ENCODE measurements at places on chromosomes 13 and 19.

- DNase-seq, result peak; percentile 35
These were observed 119.3 kb downstream of the COL4A1 start for GRCh38 chr13:110187641-110188161.

DNA sequence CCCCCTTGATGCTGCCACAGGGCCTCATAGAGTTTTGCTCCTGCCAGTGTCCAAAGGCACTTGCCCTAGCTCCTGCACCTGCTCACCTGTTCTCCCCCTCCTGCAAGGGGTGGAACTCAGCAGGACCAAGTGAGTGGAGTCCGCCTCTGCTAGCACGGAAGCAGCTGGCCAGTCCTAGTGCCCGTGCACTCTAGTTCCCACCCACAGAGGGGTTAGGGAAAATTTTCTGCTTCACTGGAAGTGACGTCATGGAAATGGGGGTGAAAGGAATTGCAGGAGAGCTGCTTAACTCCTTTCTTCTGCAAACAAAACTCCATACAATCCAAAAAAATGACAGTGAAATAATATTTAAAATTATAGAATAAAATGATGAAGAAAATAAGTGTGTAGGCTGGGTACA is 609.7 kb upstream of the SLITRK1 start:
- no peak for DNase-seq

GRCh38 chr13:40446365-40446764 is 220.1 kb downstream of the FOXO1 start:
- DNase-seq, result no peak

DNA sequence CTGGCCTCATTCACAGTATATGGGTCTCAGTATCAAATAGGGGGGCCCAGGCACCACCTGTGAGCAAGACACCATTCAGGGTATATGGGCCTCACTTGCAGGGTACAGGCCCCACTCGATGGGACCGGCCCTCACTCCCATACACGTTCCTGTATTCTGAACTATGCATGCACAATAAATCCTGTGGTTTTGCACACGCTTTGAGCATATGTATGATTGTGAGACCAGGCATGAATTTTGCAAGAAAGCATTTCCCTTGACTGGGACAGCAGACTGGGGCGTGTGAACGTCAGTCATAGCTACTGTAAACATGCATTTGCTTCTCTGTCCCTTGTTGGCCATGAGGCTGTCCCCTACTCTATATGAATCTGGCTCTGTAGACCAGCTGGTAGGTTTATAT is 637 bp upstream of the PNMA8B start:
- DNase-seq, result no peak

GRCh38 chr19:32022731-32023563 is 322.5 kb upstream of the ZNF507 start:
- no peak for DNase-seq

DNA sequence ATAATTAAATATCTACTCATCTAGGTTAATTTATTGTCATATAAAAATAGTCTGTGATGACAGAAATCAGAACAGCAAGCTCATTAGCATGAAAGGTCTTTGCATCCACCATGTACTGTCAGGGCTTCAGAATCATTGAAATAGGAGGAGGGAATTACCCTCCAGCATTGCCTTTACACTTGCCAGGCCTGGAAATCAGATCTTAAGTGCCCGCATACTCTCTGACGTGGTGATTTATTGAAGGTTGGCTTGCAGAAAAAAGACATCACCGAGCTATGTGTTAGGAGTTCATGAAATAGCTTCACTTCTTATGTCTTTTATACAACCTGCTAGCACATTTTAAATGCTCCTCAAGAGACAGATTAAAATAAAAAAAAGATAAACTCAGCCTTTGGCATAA is 661.7 kb upstream of the SLITRK1 start:
- no peak for DNase-seq

- no peak for DNase-seq
These were observed at the start of gene CEACAM7 for GRCh38 chr19:41688098-41688497. TSS of gene CEACAM7 (minus strand) at chr19:41688270. CDS start at chr19:41688165, 105 bp downstream.

DNA sequence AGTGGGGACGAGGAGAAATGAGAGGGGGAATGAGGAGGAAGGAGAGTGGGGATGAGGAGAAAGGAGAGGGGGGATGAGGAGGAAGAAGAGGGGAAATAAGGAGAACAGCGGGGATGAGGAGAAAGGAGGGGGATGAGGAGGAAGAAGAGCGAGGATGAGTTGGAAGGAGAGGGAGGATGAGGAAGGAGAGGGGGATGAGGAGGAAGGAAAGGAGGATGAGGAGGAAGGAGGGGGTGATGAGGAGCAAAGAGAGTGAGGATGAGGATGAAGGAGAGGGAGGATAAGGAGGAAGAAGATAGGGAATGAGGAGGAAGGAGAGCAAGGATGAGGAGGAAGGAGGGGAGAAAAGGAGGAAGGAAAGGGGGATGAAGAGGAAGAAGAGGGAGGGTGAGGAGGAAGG is 14.0 kb upstream of the VSTM2B start:
- no peak for DNase-seq

DNA sequence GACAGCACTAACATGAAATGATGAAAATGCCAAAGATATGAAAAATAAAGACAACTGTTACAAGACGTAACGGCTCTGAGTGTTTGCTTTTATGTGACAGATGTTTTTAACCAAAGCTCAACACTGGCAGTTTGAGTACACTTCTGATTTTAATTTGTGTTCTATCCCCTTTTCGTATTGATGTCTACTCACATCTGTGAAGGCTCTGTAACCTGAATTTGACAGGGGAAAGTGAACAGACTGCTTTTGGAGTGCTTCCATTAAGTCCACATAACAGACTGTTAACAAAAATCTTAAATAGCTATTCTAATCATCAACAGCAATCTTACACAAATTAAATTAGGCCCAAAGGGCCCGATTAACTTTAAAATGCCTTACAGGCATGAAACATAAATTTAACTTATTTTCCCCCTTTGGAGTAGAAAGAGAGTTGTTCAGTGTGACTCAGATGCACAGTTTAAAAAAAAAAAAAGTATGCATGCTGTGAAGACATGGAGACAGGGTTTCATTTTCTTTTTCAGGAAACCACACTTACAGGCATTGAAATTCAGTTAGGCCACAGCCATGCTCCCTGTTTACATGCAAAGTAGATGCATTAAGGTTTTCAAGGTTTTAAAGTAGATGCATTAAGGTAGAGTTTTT is 16.3 kb upstream of the RNASEH2B start:
- DNase-seq, result no peak

DNA sequence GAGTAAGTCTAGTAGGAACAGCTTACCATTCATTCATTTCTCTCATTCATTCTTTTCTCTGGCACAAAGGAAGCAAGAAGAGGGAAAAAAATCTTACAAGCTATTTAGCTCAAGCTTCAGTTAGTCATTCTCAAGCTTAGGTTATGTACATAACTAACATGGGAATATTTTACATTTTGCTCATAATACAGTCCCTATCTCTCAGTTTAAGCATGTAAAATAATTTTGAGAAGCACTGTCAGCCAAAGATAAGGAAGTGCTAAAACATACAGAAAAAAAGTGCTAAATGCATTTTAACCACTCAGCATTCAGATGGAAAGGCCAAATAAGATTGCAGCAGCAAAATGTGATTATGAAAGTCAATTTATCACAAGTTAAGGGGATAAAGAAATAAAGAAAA is 7.9 kb downstream of the RBM26 start:
- no peak for DNase-seq

GRCh38 chr19:12779162-12779993 is 4.0 kb upstream of the HOOK2 start:
- no peak for DNase-seq

DNA sequence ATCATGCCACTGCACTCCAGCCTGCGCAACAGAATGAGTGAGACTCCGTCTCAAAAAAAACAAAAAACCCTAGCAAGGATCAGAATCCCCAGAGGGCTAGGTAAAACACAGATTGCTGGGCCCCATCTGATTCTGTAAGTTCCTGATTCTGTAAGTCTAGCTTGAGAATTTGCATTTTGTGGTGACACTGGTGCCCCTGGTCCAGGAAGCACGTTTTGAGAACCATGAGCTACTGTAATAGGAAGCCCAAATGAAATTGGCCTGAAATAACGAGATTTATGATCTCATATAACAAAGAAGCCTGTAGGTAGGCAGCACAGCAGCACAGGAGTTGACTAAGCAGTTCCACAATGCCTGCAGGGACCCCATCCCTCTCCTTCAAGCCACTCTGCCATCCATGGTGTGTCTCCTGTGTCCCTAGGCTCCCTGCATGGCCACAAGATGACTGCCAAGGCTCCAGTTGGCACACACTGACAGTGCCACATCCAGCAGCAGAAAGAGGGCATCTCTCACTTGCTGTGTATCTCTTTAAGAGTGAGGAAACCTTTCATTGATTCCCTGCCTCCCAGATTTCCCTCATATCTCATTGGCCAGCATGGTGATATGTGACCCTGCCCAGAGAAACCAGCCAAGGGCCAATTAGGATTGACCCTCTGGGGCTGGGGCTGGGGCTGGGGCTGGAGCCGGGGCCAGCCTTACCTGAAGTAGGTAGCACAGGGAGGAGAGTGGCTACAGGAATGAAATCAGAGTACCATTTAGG is 21.7 kb downstream of the SIPA1L3 start:
- DNase-seq, result no peak

DNA sequence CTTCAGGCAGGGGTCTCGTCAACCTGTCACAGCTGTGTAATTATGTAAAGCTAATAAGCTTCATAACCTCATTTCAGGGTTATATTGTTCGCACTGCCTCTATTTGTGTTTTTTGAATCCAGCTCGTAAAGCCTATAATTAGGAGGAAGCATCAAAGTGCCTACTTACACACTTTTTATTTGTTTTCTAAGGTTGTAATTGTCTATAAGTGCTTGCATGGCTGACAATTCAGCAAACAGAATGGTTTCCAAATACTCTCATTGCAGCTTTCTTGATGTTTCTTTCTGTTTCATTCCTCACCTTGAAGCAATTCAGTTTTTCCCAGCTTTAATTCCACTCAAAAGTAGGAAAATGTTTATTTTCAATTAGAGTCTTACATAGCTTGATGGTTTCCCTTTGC is 336.3 kb downstream of the HS6ST3 start:
- no peak for DNase-seq

DNA sequence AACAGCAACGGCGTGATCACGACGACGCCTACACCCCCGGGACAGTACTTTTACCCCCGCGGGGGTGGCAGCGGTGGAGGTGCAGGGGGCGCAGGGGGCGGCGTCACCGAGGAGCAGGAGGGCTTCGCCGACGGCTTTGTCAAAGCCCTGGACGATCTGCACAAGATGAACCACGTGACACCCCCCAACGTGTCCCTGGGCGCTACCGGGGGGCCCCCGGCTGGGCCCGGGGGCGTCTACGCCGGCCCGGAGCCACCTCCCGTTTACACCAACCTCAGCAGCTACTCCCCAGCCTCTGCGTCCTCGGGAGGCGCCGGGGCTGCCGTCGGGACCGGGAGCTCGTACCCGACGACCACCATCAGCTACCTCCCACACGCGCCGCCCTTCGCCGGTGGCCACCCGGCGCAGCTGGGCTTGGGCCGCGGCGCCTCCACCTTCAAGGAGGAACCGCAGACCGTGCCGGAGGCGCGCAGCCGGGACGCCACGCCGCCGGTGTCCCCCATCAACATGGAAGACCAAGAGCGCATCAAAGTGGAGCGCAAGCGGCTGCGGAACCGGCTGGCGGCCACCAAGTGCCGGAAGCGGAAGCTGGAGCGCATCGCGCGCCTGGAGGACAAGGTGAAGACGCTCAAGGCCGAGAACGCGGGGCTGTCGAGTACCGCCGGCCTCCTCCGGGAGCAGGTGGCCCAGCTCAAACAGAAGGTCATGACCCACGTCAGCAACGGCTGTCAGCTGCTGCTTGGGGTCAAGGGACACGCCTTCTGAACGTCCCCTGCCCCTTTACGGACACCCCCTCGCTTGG is 966 bp downstream of the JUNB start:
- DNase-seq, result no peak

DNA sequence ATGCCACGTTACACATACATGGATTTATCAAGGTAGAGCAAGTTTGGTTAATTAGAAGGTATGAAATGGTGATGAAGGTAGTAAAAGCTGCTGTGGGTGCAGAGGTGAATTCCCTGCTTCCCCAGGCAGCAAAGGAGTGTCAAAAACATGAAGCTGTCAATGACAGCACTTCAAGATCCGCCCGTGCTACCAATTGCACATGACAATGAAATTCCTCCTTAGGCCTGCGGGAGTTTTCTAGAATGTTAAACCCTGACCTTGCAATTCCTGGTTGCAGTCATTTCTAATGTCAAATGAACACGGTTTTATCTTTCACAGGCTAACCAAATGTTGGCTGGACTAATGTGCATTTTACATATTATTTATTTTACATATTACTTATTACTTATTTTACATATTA is 67.7 kb upstream of the LSM14A start:
- DNase-seq, result no peak

DNA sequence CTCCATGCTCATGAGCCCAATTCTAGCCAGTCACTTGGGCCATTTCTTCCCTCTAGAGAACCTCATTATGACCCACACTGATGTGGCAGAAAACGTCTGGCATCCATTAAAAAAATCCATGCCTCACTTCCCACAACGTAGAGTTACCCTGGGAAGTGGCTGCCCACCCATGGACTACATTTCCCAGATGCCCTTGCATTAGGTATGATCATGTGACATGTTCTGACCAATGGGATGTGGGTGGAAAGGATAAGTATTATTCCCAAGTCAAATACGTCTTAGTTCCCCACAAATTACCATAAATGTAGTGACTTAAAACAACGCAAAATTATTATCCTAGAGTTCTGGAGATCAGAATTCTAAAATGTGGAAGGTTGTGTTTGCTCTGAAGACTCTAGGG is 47.9 kb upstream of the ZNRF4 start:
- DNase-seq, result no peak

DNA sequence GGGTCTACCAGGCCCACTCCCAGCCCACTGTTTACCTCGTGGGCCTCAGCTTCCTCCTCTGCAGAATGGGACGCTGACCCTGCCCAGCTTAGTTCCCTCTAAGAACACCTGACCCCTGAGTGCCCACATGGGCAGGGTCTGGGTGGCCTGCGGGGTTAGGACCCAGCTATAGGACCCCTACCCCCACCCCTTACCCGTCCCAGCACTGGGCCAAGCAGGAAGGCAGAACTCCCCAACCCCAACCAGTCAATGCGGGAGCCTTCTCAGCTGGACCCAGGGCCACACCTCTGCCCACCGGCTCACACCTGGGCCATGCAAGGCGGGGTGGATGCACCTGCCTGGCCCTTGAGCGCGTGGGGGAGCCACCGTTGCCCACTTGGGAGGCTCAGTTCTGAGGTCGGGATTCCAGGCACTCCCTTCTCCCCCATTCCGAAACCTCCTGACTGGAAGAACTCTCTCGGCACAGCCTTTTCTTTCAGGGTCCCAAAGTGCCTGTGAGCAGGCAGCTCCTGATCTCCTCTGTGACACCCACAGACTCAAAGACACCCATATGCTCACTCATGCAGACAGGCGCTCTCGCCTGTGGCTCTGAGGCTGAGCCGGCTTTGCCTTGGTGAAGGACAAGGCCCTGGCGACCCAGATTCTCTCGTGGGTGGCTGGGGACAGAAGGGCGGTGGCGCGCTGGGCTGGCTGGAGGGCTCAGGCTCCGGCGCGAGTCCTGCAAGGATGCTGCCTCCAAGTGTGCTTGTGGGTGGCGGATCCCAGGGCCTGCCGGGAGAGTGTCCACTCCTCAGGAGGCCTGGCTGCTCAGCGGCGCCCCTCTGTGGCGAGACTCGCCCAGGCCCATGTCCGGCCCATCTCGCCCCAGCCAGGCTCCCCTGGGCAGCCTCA is 27.9 kb upstream of the PARP4 start:
- DNase-seq, result no peak

GRCh38 chr13:65921933-65922332 is 1308.2 kb downstream of the PCDH9 start:
- peak; percentile 4 for DNase-seq

GRCh38 chr13:100845128-100845757 is 170.6 kb upstream of the TMTC4 start:
- no peak for DNase-seq
